Effector CD4-positive, alpha-beta T cell (primary cell): ENCODE measurements at places on chromosomes 1 and 21.

DNA sequence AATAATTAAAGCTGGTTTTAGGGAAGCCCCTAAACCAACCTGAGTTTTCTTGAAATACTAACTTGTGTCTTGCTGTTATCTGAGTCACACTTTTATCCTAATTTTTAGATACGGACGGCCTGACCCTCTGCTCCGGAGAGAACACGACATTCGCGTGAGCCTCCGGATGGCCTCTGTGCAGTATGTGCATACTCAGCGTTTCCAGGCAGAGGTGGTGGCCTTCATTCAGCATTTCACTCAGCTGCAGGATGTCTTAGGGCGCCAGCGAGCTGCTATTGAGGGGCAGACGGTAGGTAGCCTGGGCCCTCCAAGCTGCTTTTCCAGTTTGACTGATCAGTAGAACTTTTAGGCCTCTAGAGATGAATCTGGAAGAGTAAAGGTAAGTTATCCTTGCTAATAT, 63.6 kb downstream of the VPS13D start:
- DNase-seq: no peak

DNA sequence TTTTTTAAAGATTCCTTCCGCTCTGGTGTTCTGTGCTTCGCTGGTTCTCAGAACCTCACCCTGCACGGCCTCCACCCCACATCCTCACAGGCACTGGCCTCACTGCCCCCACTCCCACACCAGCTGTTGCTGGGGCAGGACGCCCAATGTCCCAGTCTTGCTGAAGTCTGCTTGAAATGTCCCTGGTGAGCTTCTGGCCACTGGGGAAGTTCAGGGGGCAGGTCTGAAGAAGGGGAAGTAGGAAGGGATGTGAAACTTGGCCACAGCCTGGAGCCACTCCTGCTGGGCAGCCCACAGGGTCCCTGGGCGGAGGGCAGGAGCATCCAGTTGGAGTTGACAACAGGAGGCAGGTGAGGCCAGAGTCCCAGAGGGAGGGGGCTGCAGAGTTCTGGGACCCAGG, at the start of gene C1QA:
C1QA (plus strand) TSS at position 276 of the 400 bp plus-strand sequence. CDS start 989 bp downstream, outside the sequence.
- DNase-seq: no peak

GRCh38 chr21:42616941-42617340, 36.5 kb upstream of the PDE9A start:
- DNase-seq: no peak

GRCh38 chr1:46643368-46643775, 24.8 kb downstream of the ATPAF1 start:
- no peak for DNase-seq

- DNase-seq: no peak
These were observed 3.8 kb upstream of the FAM20B start for GRCh38 chr1:179021873-179022272.

- no peak for DNase-seq
These were observed 37.3 kb upstream of the HMGN1 start for GRCh38 chr21:39386194-39386593.

DNA sequence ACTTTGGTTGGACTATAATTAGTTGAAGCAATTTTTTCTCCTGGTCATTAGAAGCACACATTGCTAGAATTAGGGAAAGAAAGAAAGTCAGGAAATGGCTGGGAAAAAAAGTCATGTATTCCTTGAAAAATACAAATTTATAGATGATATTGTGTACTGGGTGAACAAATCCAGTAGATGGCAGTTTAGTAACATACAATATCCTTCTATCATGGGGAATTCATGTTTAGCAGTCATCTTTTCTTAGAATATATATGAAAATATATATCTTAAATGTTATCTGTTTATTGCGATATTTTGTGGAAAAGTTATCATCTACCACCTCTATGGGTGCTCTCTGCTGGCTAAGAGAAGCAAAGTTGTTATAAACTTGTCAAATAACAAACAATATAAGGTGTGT, 13.1 kb upstream of the ZRANB2 start:
- DNase-seq: no peak

- no peak for DNase-seq
These were observed 79.5 kb downstream of the NR5A2 start for GRCh38 chr1:200107004-200107470.

- DNase-seq: no peak
These were observed 462.1 kb downstream of the LMO4 start for GRCh38 chr1:87790756-87791155.

DNA sequence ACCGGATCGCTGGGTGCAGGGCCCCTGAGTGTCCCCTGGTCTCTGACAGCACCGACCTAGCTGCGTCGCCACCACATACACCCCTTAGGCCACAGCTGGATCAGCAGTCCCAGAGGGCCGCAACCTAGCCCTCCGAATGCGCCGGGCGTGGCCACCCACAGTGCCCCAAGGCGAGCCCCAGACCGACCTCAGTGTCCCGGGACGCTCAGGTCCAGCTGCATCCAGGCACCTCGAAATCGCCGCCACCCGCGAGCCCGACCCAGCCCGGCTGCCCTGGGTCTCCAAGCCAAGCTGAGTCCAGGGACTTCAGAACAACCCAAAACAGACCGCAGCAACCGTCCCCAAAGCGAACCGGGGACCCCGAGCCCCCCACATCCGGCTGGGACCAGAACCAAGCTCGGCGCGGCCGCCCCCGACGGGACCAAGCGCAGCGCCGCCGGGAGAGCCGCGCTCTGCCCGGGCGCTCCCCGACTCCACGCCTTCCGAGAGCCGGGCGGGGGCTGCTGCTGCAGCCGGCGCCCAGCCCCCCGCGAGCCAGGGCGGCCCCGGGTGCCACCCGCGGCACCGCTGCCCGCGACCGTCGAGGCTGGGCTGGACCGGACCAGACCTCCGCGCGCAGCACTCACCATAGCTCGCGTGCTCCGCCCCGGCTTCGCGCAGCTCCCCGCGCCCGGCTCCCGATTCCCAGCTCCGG, 54.6 kb upstream of the ECE1 start:
- no peak for DNase-seq

DNA sequence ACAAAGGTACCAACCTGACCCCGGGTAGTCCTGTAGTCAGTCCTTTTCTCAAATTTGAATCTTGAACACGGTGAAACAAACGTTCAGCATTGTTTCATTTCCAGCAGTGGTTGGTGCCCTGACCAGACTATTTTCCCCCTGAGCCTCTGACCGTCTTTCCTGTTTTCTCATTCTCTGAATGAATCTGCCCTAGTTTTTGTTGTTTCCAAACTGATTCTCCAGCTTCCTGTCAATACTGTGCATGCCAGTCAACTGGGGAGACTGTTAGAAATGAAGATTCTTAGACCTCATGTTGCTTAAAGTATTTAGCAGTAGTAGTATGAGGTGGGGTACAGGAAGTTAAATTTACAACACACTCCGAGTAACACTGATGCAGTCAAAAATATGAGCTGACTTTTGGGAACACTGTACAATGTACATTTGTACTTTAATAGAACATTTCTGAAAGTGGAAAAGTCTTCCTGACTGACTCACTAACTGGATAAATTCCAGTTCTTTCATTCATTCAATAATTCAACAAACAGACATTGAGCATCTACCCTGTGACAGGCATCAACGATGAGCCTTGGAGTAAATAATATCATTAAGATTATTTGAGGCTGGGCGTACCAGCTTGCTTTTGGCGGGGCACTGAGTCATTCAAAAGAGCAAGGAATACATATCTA, 26.0 kb upstream of the ZRANB2 start:
- DNase-seq: no peak

DNA sequence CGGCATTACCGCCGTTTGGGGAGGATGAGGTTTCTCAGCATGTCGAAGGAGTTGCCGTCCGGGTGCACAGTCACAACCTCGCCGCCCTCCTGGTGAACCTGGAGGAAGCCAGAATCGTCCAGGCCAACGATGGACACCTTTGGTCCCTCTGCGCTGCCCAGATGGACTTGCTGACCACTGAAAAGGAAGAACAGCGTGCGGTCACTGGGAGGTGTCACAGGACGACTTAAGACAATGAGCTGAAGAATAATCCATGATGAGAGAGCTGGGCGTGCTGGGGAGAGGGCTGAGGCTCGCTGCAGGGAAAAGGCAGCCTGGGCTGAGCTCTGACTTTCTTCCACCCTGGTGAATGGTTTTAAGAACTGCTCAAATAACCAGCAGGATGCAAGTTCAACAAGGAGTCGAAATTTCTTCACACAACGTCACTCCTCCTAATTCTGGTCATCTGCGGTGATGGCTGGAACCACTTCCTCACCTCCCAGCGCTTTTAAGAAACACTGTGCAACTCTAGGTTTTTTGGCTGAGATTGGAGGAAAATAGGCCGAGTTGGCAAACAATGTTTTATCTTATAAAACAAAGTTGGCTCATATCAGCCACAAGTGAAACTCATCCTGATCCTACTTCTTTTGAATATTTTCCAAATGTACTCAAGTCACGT, 55.5 kb downstream of the SIM2 start:
- no peak for DNase-seq

- no peak for DNase-seq
These were observed 1.2 kb downstream of the RERE start for GRCh38 chr1:8816264-8816663.

- DNase-seq: no peak
These were observed 45.1 kb downstream of the TMEM51 start for GRCh38 chr1:15198684-15199083.

- no peak for DNase-seq
These were observed 33.2 kb downstream of the KCNA10 start for GRCh38 chr1:110485725-110486124.

DNA sequence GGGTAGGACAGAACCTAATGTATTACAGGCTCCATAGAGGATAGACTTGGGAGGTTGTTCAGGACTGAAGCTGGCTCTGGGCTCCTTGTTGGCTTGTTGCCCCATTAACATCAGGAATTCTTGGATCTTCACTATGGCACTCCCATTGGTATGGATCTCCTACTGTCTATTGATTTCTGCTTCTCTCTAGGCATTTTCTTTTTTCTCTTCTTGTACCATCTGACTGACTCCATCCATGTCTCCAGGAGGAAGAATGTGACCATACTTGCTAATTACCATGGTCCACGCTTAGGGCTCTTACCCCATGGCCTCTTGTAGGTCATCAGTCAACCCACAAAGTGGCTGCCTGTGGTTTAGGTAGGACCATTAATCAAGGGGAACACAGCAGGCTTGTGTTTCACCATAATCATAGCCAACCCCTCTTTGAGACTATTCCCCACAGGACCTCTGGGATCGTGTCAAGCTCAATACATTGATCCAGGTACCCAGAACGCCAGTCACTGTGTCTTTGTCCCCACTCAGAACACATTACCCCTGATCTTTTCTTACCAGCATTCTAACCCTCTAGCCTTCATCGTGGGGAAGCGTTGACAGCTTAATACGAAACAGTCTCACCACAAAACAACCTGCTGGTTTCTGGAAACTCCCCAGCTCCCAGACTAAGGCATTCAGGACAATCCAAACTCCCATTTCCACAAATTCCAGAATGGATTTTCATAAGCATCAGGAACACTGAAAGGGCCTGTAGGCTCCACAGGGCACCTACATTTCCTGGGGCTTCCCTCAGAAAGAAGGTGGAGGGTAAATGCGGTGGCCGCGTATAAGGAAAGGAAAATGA, 97.1 kb downstream of the ETS2 start:
- no peak for DNase-seq

- no peak for DNase-seq
These were observed 30.5 kb upstream of the FASLG start for GRCh38 chr1:172628401-172628800.

- DNase-seq: no peak
These were observed 3.7 kb downstream of the MRTO4 start for GRCh38 chr1:19255288-19255687.

DNA sequence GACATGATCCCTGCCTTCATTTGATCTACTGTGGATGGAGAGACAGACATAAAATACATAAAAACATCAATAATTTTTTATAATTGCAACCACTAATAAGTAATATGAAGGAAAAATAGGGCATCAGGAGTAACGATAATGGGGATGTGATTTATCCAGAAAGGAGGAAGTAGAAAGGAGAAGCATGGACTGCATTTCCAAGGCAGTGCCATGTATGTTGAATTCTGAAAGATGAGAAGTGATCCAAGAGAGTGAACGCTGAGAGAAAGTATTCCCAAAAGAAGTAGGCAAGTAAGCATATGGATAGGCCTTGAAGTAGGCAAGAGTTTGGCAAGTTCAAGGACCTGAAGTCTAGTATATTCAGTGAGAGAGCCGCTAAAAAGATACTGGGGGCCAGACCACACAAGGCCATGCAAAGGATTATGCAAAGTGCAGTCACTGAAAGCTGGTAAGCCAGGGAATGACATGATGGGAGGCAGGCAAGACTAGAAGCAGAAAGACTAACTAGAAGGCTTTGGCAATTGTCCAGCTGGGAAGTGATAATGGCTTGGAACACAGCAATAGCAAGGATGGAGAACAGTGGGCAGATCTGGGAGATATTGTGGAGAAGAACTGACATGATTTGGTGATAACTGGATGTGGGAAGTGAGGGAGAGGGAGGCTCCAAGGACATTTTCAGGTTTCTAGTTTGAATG, 85.9 kb downstream of the TM2D1 start:
- DNase-seq: no peak

- DNase-seq: no peak
These were observed 12.3 kb downstream of the SLC19A1 start for GRCh38 chr21:45529785-45530422.

DNA sequence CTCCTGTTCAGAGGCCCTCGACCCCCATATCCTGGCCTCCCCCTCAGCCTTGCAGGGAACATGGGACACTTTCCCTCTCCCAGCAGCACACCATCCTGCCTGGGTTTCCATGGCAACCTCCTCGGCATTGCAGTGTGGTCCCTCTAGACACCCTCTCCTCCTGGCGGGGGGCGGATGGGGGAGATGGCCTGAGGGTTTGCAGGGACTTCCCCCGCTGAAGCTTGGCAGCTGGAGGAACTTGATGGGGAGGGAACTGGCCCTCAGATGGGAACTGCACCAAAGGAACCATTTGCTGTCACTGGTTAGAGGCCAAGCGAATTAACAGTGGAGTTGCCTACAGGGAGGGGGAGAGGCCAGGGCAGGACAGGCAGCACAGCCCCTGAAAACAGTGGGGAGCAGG, 28.7 kb downstream of the RIMS3 start:
- no peak for DNase-seq

DNA sequence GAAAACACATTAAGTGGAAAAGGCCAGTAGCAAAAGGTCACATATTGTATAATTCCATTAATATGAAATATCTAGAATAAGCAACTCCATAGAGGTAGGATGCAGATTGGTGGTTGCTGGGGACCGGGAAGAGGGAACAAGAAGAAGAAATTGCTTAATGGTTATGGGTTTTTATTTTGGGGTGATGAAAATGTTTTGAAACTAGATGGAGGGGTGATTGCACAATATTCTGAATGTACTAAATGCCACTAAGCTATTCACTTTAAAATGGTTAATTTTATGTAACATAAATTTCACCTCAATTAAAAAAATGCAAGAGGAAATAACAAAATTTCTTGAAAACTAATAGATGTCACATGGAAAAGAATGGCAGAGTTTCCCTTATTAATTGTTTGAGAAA, 6.7 kb downstream of the KIAA0040 start:
- no peak for DNase-seq
